ENCODE measurements at places on chromosomes 5 and 9. TPM values are rescaled to one million over a fixed set of nuclear protein-coding genes. Genes with fewer than 3 reads are reported as not detected.

- DNase-seq: no peak
These were observed 106.7 kb downstream of the PCSK5 start for GRCh38 chr9:75997206-75997605.

The GABRG2 gene
- polyA plus RNA-seq: not detected

DNA sequence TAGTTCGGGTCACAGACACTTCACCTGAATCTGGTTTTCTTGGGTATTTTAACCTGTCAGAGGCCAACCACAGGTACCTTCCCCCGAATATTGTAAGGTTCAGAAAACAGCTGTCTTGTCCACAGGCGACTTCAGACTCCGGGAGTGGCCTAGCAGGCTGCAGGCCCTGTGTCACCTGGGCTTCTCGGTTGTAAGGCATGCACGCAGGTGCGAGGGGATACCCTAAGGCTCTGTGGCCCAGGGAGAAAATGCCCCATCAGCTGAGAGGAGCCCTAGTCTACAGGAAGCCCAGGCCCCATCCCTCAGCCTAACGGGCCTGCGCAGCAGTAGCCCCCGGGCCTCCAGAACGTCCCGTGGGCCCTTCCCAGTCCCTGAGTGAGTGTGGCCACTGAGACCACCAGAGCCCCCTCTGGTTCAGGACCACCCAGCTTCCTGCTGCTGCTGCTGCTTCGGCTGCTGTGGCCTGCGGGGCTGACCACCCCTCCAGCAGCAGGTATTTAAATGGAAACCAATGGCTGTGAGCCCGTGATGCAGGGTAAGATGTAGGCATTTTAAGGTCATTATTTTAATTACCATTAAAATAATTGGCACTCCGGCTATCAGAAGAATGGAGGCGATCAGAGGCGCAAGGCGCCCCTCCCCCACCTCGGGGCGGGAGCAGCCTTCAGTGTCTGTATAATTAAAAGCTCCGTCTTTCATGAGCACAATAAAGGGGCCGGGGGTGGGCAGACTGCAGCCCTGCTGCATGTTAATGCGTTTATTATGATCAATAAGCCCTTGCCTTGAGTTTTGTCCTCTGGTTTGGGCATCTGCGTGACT, 65.4 kb downstream of the PSMB7 start:
- DNase-seq: no peak

DNA sequence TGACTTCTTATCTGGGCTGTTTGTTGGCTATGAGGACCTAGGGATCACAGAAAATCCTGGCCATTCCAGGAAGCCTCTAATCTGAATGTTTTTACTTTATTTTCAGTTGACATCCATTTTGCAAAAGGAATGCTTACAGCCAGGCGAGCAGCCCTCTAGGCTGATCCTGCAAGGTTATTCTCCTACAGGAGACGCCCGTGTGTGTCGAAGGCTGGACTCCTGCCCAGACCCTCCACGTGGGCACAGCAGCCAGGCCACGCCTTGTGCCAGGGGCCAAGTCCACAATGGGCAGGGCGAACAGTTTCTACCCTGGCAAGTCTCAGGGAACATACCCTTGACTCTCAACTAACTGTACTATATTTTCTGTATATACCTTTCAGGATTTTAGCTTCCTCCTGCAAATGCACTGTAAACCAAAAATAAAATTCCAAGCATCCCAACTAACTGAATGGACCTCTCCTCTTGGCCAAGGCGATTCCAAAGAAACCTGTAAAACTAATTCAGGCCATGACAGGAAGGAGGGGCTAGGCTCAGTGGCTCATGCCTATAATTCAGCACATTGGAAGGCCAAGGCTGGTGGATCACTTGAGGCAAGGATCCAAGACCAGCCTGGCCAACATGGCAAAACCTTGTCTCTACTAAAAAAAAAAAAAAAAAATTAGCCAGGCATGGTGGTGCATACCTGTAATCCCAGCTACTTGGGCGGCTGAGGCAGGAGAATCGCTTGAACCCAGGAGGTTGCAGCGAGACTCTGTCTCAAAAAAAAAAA, 5.7 kb downstream of the CMBL start:
- DNase-seq: peak; percentile 21

The DOCK8 gene
- polyA plus RNA-seq: 0.40 TPM

- no peak for DNase-seq
These were observed 21.6 kb downstream of the LPCAT1 start for GRCh38 chr5:1502046-1502736.

The FER gene
- polyA plus RNA-seq: 4.1 TPM

Data from foreskin keratinocyte (primary cell).